ENCODE measurements at places on chromosomes 13 and 19.

- DNase-seq, result peak; percentile 72
These were observed 641 bp upstream of the SOX21 start for GRCh38 chr13:94712812-94713560.

- DNase-seq, result no peak
These were observed 239.2 kb upstream of the RFC3 start for GRCh38 chr13:33578786-33579185.

DNA sequence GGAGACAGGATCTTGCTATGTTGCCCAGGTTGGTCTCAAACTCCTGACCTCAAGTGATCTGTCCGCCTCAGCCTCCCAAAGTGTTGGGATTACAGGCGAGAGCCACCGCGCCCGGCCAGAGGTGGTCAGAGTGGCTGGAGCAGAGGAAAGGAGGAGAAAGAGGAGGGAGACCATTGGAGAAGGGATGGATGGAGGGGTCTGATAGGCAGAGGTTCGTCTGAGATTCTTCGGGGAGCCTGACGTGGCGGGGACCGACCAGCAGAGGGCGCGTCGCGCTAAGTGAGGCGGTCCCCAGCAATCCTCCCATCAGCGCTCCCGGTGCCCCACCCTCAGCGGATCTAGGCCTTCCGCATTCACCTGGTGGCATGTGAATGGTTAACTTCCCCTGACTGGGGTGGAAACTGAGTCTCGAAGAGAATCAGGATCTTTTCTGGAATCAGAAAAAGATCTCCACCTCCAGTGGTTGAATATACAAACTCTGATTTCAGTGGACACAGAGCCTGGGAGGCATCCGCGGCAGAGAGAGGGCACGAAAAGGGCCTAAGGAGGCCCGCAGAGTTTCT lies 8.8 kb downstream of the GTPBP3 start:
- DNase-seq, result peak; percentile 80

- DNase-seq, result no peak
These were observed 160.2 kb downstream of the SLC7A1 start for GRCh38 chr13:29435125-29435911.

- DNase-seq, result peak; percentile 63
These were observed 961.9 kb downstream of the DIAPH3 start for GRCh38 chr13:59201841-59202240.

DNA sequence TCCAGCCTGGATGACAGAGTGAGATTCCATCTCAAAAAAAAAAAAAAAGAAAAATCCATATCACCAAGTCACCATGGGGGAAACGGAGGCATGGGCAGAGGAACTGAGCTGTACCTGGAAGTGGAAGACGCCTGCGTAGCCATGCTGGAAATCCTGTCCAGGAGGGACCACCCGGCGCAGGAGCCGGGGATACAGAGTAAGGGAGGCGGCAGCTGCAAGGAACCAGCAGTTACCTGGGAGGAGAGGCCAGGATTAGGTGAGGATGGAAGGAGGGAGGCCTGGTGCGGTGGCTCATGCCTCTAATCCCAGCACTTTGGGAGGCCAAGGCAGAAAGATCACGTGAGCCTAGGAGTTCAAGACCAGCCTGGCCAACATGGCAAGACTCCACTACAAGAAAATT lies 2.0 kb downstream of the CAPN12 start:
- no peak for DNase-seq

GRCh38 chr19:52141203-52141602 lies 1.5 kb upstream of the ZNF616 start:
- DNase-seq, result no peak

DNA sequence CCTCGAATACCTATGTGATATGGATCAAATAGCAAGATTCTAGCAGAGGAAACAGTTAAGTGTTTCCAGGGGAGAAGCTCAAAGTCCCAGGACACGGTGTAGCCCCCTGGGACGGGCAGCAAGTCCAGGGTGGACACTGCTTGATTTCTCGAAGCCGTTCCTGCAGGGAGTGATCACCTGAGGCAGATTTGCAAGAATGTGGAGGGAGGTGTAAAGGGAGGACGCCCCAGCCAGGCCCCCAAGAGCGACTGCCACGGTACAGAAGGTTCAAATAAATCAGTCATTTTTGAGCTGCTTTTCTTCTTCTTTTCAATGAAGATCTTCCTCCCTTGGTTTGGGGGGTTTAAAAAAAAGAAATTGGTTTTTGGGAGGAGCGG lies 41.4 kb downstream of the KLF2 start:
- DNase-seq, result no peak

DNA sequence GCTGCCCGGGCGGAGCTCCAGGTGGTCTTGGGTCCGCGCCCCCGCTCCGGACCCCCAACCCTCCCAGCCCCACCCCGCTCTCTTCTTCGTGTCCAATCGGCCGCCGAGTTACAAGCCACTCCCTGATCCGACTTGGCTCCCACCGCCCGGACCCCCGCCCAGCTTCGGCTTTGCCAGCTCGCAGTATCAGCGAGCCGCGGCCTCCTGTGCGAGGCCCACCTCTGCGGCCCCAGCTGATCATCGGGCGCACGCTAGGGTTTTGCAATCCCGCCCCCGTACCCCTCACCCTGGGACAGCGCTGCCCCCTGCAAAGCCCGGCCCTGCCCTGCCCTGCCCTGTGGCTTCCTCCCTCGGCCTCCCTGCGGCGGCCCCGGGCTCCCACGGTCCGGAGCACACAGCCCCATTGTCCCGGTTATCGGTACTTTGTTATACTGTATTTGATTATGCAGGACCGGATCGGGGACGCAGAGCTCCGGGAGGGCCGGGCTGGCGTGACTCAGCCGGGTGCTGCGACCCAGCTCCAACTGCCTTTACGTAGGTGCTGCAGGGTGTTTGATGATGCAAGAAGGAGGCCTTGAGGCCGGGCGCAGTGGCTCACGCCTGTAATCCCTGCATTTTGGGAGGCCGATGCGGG lies 598 bp upstream of the LPAR2 start:
- peak; percentile 92 for DNase-seq

GRCh38 chr19:5958074-5958850 lies 19.7 kb downstream of the RANBP3 start:
- no peak for DNase-seq

- peak; percentile 63 for DNase-seq
These were observed 997.6 kb upstream of the ATXN8OS start for GRCh38 chr13:69109891-69110525.

DNA sequence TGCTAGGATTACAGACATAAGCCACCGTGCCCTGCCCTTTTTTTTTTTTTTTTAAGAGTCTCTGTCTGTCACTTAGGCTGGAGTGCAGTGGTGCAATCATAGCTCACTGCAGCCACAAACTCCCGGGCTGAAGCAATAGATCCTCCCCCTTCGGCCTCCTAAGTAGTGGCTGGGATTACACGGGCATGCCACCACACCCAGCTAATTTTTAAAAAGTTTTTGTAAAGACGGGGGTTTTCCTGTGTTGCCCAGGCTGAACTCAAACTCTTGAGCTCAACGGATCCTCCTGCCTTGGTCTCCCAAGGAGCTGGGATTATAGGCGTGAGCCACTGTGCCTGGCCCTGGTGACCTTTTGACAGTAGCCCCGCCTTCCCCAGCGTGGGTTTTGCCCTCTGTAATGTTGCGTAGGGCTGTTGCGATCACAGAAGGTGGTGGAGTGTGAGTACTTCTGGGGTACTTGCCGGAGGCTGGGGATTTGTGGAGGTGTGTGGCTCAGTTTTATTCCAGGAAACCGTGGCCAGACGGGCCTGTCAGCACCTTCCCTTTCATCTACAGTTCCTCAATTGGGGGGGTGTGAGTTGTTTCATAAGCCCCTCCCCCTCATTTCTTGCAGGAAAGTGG lies 11.6 kb upstream of the RETN start:
- DNase-seq, result no peak

DNA sequence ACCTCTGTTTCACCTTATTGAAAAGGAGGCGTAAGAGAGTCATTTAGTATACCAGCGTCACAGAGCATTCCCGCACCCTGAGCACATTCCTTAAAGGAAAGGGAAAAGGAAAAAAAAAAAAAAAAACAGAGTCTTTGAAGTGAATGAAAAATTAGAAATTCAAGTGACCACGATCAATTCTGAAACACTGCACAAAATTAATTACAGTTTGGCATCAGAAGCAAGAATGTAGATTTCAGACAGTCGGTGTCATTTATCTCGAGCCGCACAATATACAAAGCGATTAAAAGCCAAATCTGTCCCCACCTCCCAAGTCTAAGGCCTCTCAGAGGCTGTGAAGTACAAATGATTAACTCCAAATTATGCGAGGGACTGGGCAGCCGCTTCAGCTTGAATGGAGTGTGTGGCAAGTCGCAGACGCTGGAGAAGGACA lies 173.7 kb upstream of the ZNF507 start:
- DNase-seq, result no peak

DNA sequence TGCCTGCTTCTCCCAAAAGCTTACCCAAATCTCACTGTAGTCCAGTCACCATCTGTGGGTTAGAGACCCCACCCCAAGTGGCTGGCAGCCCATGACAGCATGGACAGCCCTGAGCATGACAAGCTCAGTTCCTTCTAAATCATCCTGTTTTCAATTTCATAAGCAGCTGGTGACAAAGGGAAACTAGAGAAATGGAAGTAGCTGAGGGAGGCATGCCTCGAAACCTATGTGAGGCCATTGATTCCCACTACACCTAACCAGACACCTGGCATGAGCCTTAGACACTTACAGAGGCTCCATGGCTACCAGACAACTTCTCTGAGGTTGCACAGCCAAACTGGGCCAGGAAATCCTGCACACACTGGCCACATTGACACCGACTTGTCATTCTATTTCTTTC lies 56.2 kb downstream of the ABCC4 start:
- no peak for DNase-seq

GRCh38 chr19:3013263-3013725 lies 15.8 kb downstream of the TLE2 start:
- no peak for DNase-seq

- no peak for DNase-seq
These were observed 17.3 kb downstream of the UPF1 start for GRCh38 chr19:18848878-18849661.

GRCh38 chr13:52848455-52849195 lies at the start of gene PCDH8:
Gene PCDH8 (minus strand): TSS chr13:52848640. CDS start chr13:52848436, 204 bp downstream.
- DNase-seq, result peak; percentile 92

GRCh38 chr19:50547385-50548190 lies 20.6 kb downstream of the LRRC4B start:
- no peak for DNase-seq

- DNase-seq, result peak; percentile 80
These were observed at the start of gene CLEC11A for GRCh38 chr19:50723069-50723468. Gene CLEC11A (plus strand): TSS chr19:50723364. CDS start chr19:50723526, 162 bp downstream.

- DNase-seq, result no peak
These were observed 83.1 kb upstream of the TSHZ3 start for GRCh38 chr19:31432201-31432810.

DNA sequence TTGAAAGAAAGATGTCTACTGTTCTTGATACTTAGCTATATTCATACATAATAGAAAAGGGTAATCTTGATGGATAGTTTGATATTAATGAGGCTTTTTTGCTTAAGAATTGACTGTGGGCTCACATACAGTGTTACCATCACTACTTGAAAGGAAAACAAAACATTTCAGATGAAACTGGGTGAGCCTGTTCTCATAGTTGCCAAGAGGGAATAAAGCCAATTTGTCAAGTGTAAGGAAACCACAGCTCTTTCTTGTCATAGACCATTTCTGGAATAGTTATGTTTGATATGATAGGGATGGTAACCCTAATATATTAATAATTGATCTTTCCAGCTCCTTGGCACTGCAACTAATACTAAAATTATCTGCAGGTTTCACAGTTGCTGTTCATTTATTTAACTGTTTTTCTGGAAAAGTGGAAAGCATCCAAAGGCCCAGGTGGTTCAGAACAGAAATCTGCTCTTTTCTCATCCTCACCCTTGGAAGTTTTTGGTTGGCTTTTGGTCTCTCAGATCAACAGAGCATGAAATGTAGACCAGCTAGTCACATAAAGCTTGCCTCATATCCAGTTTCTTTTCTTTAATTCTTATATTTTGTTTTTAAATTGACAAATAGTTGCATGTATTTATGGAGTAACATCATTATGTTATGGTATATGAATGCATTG lies 43.2 kb downstream of the ARHGEF7 start:
- no peak for DNase-seq

DNA sequence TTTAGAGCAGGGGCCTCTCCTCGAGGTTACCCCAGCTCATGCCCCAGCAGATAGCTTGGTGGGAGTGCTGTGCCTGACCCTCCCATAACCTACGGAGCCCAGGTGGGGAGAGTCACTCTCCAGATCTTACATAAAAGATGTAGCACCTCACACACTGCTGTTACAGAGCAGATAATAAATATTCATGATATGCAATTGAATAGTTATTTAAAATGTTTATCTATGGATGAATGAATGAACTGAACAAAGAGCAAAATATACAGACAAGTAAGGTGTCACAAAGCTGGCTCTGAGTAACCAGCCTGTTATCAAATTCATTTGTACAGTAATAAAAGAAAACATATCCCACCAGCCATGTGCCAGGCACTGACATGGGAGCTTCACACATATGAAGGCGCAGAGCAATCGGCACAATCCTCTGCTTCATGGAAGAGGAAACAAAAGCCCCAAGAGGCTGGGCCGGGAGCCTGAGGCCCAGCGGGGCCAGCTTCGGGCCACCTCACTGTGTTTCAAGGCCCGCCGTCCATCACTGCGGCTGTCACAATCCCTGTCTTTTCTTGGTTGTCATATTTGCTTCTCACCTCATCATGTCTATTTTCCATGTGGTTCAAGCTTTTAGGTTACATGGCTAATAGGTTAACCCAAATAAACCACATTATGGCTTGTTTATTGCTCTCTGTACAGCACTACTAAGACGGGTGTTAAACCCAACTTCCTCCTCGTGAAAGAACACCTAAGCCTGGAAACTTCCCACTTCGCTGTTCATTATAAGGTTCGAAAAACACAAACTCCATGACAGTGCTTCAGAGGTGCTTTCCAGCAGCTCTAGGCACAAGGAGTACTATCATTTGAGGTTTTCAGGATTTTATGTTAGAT lies 78.4 kb downstream of the IRS2 start:
- no peak for DNase-seq

GRCh38 chr13:45195421-45195820 lies 5.4 kb downstream of the KCTD4 start:
- no peak for DNase-seq

Measured in islet precursor cell (in vitro differentiated cells).